A549 treated with ZK216348 at 1 μM for 4 hours (cell line): ENCODE measurements at places on chromosomes 6 and 20. TPM values are rescaled to one million over a fixed set of nuclear protein-coding genes. Genes with fewer than 3 reads are reported as not detected.

CITED2 gene
- 18.3 to 30.7 TPM (median 25.7 TPM) in 5 replicates for total RNA-seq

PRSS16 gene
- 1.3 to 4.0 TPM (median 3.9 TPM) in 5 replicates for total RNA-seq

BPI gene
- not detected in 5 replicates for total RNA-seq

LTB gene
- total RNA-seq: 0.21 to 0.76 TPM (median 0.45 TPM) in 4 of 5 replicates, not detected in the other

GLP1R gene
- total RNA-seq: not detected in 5 replicates

KCNB1 gene
- total RNA-seq: 0.37 to 0.99 TPM (median 0.63 TPM) in 5 replicates

OXT gene
- total RNA-seq: not detected in 5 replicates

OR12D2 gene
- not detected in 5 replicates for total RNA-seq

BPIFA1 gene
- total RNA-seq: not detected in 5 replicates

FAM83B gene
- 0.07 to 0.08 TPM (median 0.07 TPM) in 3 of 5 replicates, not detected in the others for total RNA-seq

CABLES2 gene
- 4.0 to 6.1 TPM (median 5.5 TPM) in 5 replicates for total RNA-seq

PHACTR1 gene
- 0.06 to 0.25 TPM in 2 of 5 replicates, not detected in the others for total RNA-seq

SLC26A8 gene
- total RNA-seq: not detected in 5 replicates

ID1 gene
- total RNA-seq: 269 to 530 TPM (median 412 TPM) in 5 replicates

PDE10A gene
- total RNA-seq: 27.5 to 33.7 TPM (median 30.1 TPM) in 5 replicates

RPS6KA2 gene
- total RNA-seq: 0.11 to 0.32 TPM (median 0.20 TPM) in 5 replicates

MYMX gene
- not detected in 5 replicates for total RNA-seq

MCHR2 gene
- total RNA-seq: not detected in 5 replicates

LY6G6C gene
- total RNA-seq: 0.20 to 0.42 TPM (median 0.29 TPM) in 3 of 5 replicates, not detected in the others

QKI gene
- total RNA-seq: 38.8 to 62.2 TPM (median 47.3 TPM) in 5 replicates

FRMD1 gene
- total RNA-seq: 0.22 TPM in 1 of 5 replicates, not detected in the others

PTCHD4 gene
- 0.06 to 0.11 TPM (median 0.09 TPM) in 3 of 5 replicates, not detected in the others for total RNA-seq

APOBEC2 gene
- total RNA-seq: not detected in 5 replicates

TMEM244 gene
- not detected in 5 replicates for total RNA-seq

DZANK1 gene
- 2.6 to 3.2 TPM (median 2.8 TPM) in 5 replicates for total RNA-seq

TCF15 gene
- not detected in 5 replicates for total RNA-seq

CLIC5 gene
- not detected in 5 replicates for total RNA-seq

COMMD7 gene
- total RNA-seq: 58.2 to 63.0 TPM (median 59.1 TPM) in 5 replicates

IMPG1 gene
- not detected in 5 replicates for total RNA-seq

VSX1 gene
- 0.89 to 1.2 TPM (median 1.0 TPM) in 5 replicates for total RNA-seq

HSPA12B gene
- total RNA-seq: 0.35 to 0.65 TPM (median 0.45 TPM) in 5 replicates

BCL2L1 gene
- total RNA-seq: 242 to 268 TPM (median 253 TPM) in 5 replicates

EYS gene
- total RNA-seq: 0.26 TPM in 1 of 5 replicates, not detected in the others

TMEM200A gene
- total RNA-seq: 0.04 to 0.08 TPM (median 0.07 TPM) in 3 of 5 replicates, not detected in the others

ADGB gene
- total RNA-seq: not detected in 5 replicates

CLPSL1 gene
- not detected in 5 replicates for total RNA-seq

C20orf202 gene
- total RNA-seq: not detected in 5 replicates

MMP24 gene
- total RNA-seq: 16.5 to 27.8 TPM (median 26.2 TPM) in 5 replicates

SLC44A4 gene
- 0.18 to 0.50 TPM (median 0.29 TPM) in 3 of 5 replicates, not detected in the others for total RNA-seq

PBOV1 gene
- not detected in 5 replicates for total RNA-seq

TFAP2D gene
- total RNA-seq: not detected in 5 replicates

KCNK15 gene
- 0.33 to 0.64 TPM (median 0.56 TPM) in 5 replicates for total RNA-seq

CDSN gene
- total RNA-seq: 0.11 TPM in 1 of 5 replicates, not detected in the others

CDH22 gene
- total RNA-seq: 0.07 to 0.09 TPM in 2 of 5 replicates, not detected in the others

PYGB gene
- total RNA-seq: 188 to 286 TPM (median 265 TPM) in 5 replicates

GLO1 gene
- 61.6 to 96.4 TPM (median 92.9 TPM) in 5 replicates for total RNA-seq

BACH2 gene
- total RNA-seq: 0.55 to 0.82 TPM (median 0.69 TPM) in 5 replicates

DLL1 gene
- 0.07 to 0.38 TPM (median 0.13 TPM) in 5 replicates for total RNA-seq

HLA-DQB1 gene
- total RNA-seq: not detected in 5 replicates

B3GAT2 gene
- 0.02 to 0.05 TPM in 2 of 5 replicates, not detected in the others for total RNA-seq

PTK6 gene
- 2.4 to 4.1 TPM (median 3.6 TPM) in 5 replicates for total RNA-seq

ENPP3 gene
- total RNA-seq: not detected in 5 replicates

ITPA gene
- total RNA-seq: 108 to 135 TPM (median 124 TPM) in 5 replicates

DNAH8 gene
- total RNA-seq: not detected in 5 replicates

HNF4A gene
- total RNA-seq: 11.4 to 21.3 TPM (median 16.5 TPM) in 5 replicates

RCAN2 gene
- total RNA-seq: not detected in 5 replicates

MOCS1 gene
- total RNA-seq: 1.7 to 2.0 TPM (median 1.9 TPM) in 5 replicates

PABPC1L gene
- 14.9 to 21.1 TPM (median 20.8 TPM) in 5 replicates for total RNA-seq

NCOA5 gene
- 18.2 to 26.8 TPM (median 22.7 TPM) in 5 replicates for total RNA-seq
